Cortex of kidney (tissue), 1 donor: ENCODE measurements at places on chromosomes 13 and 19.

GRCh38 chr13:35979361-35979951, 151.7 kb downstream of the DCLK1 start:
- no peak for DNase-seq

- no peak for DNase-seq
Observed at GRCh38 chr13:106151056-106151699, 384.3 kb downstream of the EFNB2 start.

DNA sequence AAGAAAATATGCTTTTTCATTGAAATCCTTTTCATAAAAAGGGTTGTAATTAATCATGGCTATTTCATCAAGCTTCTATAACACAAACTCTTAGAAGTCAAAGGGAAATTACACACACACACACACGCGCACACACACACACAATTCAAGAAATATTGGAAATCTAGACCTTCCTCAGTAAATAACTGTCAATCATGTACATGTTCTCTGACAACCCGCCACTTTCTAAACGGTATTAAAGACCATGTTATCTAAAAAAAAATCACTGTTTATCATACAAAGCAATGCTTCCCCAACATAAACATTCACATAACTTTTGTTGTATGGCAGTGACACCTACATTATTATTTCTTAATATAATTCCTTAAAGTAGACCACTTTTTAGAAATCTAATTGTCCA, 132.2 kb downstream of the EFNB2 start:
- no peak for DNase-seq

GRCh38 chr13:35693134-35693784, 216.8 kb upstream of the MAB21L1 start:
- no peak for DNase-seq

DNA sequence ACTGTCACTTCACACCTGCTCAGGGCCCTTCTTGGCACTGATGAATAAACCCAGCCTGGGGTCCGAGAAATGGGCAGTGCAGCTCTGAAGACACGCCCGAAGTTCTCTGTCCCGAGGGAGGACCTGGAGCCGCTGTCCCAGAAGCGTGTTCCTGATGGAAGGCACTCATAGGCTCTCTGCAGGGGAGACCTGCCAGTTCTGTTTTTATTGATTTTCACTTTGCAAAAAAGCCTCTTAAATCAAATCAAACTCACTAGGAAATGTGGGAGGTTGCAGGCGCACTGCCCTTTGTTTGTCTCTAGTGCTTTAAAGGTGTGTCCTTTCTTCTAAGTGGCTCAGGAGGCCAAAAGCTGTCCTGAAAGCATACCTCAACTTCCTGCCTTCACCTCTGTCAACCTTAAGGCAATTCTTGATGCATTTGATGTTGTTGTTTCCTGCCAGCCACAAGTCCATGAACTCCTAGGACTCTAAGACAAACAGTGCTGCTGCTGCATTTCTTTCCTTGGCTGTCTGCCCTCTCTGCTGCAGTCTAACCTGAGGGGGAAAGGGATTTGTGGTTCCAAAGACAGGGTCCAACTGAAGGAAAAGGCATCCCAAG, 663.2 kb downstream of the UQCRFS1 start:
- DNase-seq, result no peak

- no peak for DNase-seq
Observed at GRCh38 chr19:2775556-2776430, 7.3 kb downstream of the SGTA start.

DNA sequence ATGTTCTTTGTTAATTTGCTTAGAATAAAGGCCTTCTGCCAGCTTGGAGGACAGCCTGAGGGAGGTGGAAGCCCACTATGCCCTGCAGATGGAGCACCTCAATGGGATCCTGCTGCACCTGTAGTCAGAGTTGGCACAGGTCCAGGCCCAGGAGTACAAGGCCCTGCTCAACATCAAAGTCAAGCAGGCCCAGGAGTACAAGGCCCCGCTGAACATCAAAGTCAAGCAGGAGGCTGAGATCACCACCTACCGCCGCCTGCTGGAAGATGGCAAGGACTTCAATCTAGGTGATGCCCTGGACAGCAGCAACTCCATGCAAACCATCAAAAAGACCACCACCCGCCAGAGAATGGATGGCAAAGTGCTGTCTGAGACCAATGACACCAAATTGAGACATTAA, 41.7 kb downstream of the ZNF85 start:
- no peak for DNase-seq

DNA sequence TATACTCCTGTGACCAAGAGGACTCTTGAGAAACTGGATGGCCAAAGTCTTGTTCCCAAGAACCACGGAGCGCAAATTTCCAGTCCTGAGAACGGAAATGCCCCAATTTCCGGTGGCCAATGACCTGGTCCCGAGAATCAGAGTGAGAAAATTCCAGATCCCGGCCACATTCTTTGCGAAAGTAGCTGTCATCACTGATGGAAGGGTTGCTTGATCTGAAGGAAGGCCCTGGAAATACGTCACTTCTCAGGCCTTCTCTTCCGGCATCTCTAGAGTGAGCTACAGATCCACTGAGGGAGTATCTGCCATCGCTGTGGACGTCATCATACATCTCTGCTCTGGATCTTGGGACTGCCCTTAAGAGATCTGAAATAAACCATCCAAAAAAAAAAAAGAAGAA, 7.5 kb downstream of the SUGP2 start:
- no peak for DNase-seq

- no peak for DNase-seq
Observed at GRCh38 chr19:40932008-40932959, 50.3 kb upstream of the CYP2A7 start.

- DNase-seq, result no peak
Observed at GRCh38 chr13:77896536-77896935, 22.1 kb downstream of the EDNRB start.

- DNase-seq, result no peak
Observed at GRCh38 chr13:67366533-67366932, 136.4 kb upstream of the PCDH9 start.

GRCh38 chr13:99307648-99308339, 595 bp upstream of the GPR183 start:
- no peak for DNase-seq

- no peak for DNase-seq
Observed at GRCh38 chr13:44395976-44396694, 22.5 kb downstream of the SERP2 start.

GRCh38 chr13:106597186-106597585, 29.2 kb upstream of the ARGLU1 start:
- DNase-seq, result no peak

- DNase-seq, result no peak
Observed at GRCh38 chr19:18091217-18091608, 4.5 kb upstream of the IL12RB1 start.

GRCh38 chr13:114081761-114082681, 50.4 kb downstream of the RASA3 start:
- DNase-seq, result no peak
